ENCODE measurements at places on chromosomes 11 and 22.

DNA sequence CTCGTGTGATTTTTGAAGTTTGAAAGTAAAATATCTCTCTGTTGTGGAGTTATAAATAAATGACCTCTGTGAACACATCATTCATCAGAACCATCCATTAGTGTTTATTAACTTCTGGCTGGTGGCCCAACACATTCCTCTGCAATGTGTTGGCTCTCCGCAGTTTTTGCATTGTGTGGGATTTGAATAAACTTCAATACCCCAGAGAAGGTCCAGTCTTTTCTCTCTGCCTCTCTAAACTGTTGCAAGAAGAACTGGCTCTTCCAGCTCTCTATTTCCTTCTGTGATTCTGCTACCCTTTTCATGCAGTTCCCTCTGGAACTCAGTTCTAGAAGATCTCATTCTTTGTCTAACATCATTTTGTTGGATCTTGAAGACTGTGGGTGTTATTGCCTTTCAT lies 125.0 kb upstream of the ARHGAP42 start:
- DNase-seq: no peak

DNA sequence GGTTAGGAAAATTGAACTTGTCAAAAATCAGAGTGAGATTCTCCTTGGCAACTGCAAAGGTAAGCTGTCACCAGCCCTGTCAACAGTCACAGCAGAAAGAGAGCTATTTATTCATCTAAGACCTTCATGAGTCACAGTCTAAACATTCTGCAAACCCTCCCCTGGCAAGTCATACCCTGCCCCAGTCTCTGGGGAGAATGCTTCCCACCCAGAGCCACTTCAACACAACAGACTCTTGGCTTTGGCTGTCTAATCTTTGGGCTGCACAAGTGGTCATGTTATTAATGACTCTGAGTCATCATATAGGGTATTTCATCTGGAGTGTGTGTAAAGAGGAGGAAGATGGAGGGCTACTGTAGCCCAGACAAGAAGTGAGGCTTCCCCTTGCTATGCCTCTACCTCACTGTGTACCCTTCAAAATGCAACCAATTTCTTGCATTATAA lies 153.4 kb downstream of the CCDC34 start:
- DNase-seq: no peak

GRCh38 chr11:65216830-65217229 lies 35.1 kb downstream of the CAPN1 start:
- no peak for DNase-seq

DNA sequence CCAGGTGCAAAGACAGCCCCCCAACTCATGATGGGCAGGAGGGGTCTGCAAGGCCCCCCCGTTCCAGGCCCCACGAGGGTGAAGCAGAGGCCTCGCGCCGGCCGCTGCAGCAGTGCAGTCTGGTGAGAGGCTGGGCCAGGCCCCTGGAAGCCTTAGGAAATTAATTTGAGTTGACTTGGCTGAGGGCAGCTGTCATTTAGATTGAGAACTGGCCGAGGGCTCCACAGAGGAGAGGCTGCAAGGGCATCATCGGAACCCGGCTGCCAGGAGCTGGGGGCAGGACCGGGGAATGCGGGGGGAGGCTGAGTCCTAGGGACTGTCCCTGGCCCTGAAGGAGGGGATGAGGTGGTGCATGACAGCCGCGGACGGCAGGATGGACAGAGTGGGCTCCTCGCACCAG lies 39.9 kb downstream of the MN1 start:
- no peak for DNase-seq

- DNase-seq: no peak
Measured at GRCh38 chr11:44637487-44637886, 72.0 kb downstream of the CD82 start.

DNA sequence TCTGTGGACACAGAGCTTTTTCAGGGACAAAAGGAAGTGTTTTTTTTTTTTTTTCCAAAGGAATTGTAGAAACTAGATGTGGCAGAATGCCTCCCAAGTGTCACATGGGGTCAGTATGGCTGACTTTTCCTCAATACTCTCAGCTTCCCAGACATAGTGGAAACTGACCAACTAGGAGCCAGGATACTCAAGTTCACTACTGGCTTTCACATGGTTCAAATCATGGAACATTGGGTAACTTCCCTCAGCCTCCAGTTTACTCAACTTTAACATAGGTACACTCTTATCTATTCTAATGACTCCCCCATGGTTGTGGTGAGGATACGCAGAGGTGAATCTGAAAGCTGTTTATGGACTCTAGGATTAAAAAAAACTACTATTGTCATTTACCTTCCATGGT lies 1.4 kb downstream of the SLC5A1 start:
- DNase-seq: no peak

GRCh38 chr11:10866893-10867331 lies 9.1 kb upstream of the ZBED5 start:
- no peak for DNase-seq

GRCh38 chr11:17252704-17253103 lies 23.8 kb upstream of the NUCB2 start:
- DNase-seq: no peak

- DNase-seq: no peak
Measured at GRCh38 chr22:45866646-45867117, 110.3 kb downstream of the WNT7B start.

DNA sequence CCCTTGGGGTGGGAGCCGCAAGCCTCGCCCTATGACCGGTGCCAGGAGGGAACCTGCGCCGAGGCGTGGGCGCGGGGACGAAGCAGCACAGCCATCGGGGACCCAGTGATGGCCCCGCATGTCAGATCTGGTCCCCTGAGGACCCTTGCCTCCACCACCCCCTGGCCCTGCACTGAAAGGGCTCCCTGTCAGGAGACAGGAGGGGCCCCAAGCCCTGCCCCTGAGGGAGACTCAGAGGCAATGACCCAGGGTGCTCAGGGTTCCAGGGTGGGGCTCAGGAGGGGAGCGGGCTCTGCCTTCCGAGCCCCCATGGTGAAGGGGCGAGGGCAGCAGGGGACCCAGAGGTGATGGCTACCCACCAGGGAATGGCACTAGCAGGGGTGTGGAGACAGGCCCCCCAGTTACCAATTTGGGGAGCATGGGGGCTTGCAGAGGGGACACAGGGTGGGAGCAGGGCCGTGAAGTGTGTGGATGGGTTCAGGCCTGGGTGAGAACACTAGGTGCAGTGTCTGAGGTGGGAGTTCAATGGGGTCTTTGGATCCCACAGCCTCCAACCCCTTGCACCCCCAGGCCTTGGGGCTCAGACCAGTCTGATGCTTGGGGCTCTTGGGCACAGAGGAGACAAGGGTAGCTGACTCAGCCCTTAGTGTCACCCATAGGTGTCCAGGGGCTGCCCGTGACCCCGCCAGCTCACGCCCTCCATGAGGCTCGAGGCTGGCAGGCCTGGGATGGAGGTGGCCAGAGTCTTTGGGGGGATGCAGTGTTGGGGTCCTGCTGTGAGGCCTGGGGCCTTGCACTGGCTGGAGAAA lies 499 bp downstream of the LRRC56 start:
- DNase-seq: no peak

DNA sequence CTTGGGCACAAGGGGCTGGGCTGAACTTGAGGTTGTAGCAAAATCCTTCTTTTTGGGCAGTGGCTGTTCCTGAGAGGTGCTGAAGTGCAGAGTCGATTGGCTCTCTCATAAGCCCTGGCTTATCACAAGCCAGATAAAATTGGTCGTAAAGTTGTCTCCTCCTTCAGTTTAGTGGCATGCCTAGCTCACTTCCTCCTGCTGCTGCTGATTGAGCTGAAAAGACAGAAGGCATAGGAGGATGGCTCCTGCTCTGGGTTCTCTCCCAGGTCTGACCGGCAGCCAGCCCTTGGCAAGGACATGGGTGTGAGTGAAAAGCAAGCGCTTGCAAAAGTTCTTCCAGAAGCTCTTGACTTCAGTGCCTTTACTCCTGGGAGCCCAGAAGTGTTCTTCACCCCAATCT lies 83.9 kb downstream of the LDLRAD3 start:
- DNase-seq: no peak

DNA sequence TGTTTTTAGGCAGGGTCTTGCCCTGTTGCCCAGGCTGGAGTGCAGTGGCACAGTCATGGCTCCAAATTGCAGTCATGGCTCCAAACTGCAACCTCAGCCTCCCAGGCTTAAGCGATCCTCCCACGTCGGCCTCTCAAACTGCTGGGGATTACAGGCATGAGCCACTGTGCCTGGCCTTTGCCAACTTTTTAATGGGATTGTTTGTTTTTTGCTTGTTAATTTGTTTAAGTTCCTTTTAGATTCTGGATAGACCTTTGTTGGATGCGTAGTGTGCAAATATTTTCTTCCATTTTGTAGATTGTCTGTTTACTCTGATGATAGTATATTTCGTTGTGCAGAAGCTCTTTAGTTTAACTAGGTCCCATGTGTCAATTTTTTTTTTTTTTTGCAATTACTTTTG lies 10.0 kb upstream of the SCGB1D1 start:
- DNase-seq: no peak

DNA sequence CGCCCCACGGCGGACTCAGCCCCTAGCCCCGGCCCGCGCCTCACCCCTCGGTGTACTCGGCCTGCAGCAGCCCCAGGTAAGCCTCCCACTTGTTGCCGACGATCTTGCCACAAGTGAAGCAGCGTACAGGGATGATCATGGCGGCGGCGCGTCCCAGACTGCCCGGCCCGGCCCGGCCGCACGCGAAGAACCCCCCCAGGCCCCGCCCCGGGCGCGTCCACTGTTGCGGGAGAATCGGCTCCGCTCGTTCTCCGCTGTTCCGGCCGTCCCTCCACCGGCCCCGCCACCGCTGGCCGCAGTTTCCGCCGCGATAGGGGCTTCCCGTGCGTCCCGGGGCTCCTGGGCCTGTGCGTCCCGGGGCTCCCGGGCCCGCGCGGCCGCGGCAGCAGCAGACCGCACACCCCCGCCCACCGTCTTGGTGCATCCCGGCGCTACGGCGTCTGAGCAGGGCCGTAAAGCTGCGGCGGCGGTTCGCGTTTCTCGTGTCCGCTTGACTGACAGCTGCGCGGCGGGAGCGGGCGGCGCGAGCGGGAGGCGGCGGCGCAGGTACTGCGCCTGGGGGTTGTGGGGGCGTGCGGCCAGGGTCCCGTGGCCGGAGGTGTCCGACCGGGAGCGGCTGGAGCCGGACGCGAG lies at the start of the genes POLR2L and TSPAN4:
Gene POLR2L (minus strand): TSS at position 160 of the 633 bp plus-strand sequence. CDS start 21 bp downstream, at position 139.
Gene TSPAN4 (plus strand): TSS at position 483 of the 633 bp plus-strand sequence. CDS start 7,453 bp downstream, outside the sequence.
- DNase-seq: peak; percentile 89

- DNase-seq: no peak
Measured at GRCh38 chr11:4643682-4644081, at the start of gene OR51E1. Gene OR51E1, plus strand, starts transcription at chr11:4643982. Its CDS starts 8,545 bp downstream, at chr11:4652527.

GRCh38 chr11:12224537-12224893 lies 114.1 kb downstream of the MICAL2 start:
- DNase-seq: peak; percentile 86

DNA sequence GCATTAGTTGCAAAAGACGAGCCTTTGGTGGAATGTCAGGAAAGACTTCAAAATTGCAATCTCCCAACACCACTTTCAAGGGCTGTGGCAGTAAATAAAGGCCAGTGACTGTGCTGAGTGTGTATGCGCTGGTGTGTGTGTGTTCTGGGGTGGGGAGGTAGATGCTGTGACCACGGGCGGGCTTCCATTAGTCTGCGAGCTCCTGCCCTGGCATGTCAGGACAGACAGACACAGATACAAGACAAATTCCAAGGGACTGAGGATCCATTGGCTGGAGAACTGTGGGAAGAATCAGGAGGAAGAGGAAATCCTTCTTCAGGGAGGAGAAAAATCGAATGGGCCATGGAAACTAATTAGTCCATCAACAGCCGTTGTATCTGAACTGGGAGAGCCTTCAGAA lies 83.6 kb downstream of the FEZ1 start:
- DNase-seq: no peak

GRCh38 chr11:107708792-107709191 lies 3.1 kb downstream of the SLN start:
- no peak for DNase-seq
